RWPE2 (cell line): ENCODE measurements at places on chromosomes 6 and 20.

GRCh38 chr20:38452880-38453624 is 17.9 kb upstream of the SNHG17 start:
- peak; percentile 71 for DNase-seq

DNA sequence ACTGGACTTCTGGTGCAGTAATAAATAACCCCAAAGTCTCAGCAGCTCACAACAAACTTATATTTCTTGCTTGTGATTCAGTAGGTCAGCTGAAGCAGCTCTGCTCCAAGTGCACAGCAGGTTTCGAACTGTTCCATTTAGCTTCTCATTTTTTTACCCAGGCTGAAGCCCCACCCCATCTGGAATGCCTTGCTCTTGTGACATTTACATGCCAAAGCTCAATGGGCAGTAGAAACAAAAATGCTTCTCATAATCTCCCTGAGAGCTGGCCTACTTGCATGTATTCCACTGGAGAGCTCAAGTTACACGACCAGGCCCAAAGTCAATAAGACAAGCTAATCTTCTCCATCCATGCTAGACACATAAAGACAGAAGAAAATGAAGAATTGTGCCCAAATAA is 165.2 kb downstream of the HAO1 start:
- no peak for DNase-seq

- no peak for DNase-seq
Observed at GRCh38 chr6:56246881-56247653, at the start of gene COL21A1. TSS of gene COL21A1 (minus strand) at chr6:56247580. CDS start at chr6:56182618, 64,962 bp downstream.

- no peak for DNase-seq
Observed at GRCh38 chr6:33672808-33673207, 38.7 kb downstream of the UQCC2 start.

DNA sequence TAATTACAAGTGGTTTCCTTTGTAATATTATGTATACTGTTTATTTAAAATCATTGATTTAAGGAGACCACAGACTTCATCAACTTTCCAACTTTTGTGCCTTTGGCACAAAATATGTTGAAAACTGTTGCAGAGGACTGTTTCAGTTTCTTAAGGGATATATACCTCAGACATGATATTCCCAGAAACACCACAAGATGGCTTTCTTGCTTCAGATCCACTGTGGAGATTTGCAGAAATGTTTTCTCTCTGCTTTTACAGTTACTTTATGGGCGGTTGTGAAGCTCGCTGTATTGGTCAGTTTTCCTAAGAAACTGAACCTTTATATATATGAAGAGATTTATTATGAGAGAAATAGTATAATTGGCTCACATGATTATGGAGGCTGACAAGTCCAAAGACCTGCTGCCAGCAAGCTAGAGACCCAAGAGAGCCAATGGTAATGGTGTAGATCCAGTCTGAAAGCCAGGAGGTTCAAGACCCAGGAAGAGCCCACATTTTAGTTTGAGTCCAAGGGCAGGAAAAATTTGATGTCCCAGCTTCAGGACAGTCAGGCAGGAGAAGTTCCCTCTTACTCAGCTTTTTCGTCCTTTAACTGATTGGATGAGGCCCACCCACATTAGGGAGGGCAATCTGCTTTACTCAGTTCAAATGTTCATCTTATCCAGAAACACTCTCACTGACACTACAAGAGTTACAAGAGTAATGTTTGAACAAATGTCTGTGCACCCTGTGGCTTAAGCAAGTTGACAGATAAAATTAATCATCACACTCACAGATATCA is 12.8 kb downstream of the ME1 start:
- DNase-seq, result no peak
